NCI-H2227 treated with DMSO at 0.1 percent for 48 hours (cell line): ENCODE measurements at places on chromosomes 13 and 19.

- DNase-seq: no peak
These were observed 62.4 kb downstream of the MPHOSPH8 start for GRCh38 chr13:19695829-19696228.

GRCh38 chr19:11987405-11988281 is 22.8 kb downstream of the ZNF763 start:
- peak; percentile 88 for DNase-seq

- DNase-seq: no peak
These were observed 6.7 kb downstream of the PAN3 start for GRCh38 chr13:28145049-28145448.

- DNase-seq: no peak
These were observed 244.5 kb downstream of the DNAJC15 start for GRCh38 chr13:43267916-43268315.

DNA sequence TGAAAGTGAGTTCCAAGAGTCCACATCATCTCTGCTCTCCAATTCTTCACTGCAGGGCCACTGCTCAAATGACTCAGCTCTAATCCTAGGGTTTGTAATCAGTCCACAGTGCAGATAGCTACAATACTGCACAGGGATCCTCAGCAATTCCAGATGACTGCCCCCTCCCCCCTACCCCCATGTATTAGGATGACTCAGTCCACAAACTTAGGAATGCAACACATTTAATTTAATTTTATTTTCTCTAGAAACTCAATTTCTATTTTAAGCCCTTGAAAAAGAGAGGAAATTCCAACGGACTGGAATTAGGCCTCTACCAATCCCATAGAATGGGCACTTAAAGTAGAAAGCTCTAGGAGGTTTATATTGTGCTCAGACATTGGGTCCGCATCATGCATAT is 173.8 kb upstream of the SOX21 start:
- no peak for DNase-seq

- peak; percentile 68 for DNase-seq
These were observed 7.5 kb upstream of the ARHGEF18 start for GRCh38 chr19:7340959-7341837.

DNA sequence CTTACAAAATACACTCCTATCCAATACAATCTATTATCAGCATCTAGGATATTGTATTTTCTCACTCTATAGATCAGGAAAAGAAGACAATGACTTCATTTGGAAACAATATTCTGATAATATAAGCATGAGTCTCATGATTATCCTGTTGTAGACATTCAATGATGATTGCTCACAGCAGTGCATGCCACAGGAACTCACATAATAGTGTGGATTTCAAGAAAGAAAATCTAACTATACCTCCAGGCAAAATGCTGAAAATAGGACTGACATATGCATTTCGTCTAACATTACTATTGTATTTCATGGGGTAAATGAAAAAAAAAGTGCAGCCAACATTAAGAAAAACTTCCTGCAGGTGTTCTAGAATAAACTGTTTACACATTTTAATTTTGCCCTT is 122.6 kb downstream of the POSTN start:
- no peak for DNase-seq

- no peak for DNase-seq
These were observed 48.9 kb upstream of the URAD start for GRCh38 chr13:28037399-28037798.

GRCh38 chr13:112831196-112831595 is 137.8 kb upstream of the MCF2L start:
- DNase-seq: no peak

DNA sequence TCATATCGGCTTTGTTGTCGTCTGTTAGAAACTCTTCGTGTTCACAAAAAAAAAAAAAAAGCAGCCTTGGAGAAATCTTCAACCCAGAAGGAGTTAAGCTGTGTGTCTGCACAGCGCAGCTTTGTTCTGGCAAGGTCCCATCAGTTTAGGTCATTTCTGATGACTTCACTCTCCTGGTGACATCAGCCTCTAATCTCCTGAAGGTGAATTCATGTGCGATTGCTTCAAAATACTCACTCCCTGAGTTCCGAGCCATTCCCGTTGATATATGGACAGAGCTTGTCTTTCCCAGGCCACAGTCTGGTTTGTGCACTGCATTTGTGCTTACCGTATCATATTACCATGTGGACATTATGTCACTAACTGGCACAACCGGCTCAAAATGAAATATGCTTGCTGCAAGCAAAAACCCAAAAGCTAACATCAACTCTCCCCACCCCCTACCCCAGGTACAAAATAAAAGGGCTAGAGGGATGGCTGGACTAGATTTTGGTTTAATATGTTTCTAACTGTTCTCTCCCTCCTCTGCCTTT is 342.4 kb downstream of the KCNRG start:
- DNase-seq: no peak

DNA sequence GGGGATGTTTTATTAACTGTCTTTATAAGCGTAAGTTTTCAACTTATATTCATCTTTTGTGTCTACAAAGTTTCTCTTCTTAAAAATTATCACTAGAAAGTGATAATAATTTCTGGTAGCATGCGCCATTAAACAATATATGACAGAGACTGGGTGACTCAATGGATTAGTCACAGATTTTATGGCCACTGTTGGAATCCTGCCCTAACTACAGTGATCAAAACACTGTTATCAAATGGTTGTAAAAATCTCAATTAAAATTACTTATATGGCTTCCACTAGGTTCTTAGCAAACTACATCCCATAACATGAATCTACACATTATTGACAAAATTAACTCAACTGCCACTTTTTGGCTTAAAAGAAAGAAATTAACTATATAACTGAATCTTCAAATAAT is 350.0 kb downstream of the DACH1 start:
- no peak for DNase-seq

DNA sequence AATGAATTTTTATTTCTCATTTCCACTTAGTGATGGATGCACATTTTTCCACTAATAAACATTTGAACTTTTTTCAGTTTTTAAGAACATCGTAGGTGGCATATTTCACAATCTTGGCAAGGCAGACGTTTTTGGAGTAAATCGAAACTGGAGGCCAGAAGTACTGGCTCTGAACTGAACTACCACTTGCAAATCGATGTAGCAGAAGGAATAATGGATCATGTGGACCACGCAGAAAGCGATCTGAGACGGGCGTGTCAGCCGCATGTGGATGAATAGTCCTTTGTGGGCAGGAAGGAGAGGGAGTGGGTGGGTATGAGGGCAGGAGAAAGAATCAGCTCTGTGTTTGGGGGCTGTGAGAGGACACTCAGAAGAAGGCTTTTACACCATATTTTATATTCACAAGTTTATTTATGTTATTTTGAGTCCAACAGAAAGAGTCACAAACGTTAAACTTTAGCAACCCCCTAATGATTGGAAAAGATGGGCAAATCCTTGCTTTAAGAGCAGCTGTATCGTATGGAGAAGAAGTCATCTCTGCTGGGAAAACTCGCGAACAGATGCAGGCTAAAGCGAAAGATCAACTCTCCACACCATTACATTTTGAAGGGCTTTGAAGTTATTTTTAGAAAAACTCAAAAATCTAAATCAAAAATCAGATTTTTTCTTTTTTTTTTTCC is 90.5 kb downstream of the COL4A2 start:
- no peak for DNase-seq

- DNase-seq: no peak
These were observed 91.8 kb upstream of the CACNA1A start for GRCh38 chr19:13598098-13598497.

GRCh38 chr13:20387006-20387405 is 138.7 kb downstream of the CRYL1 start:
- DNase-seq: no peak

GRCh38 chr13:67139551-67139950 is 90.6 kb downstream of the PCDH9 start:
- peak; percentile 12 for DNase-seq

GRCh38 chr13:50724438-50724837 is 119.1 kb downstream of the DLEU7 start:
- DNase-seq: no peak

DNA sequence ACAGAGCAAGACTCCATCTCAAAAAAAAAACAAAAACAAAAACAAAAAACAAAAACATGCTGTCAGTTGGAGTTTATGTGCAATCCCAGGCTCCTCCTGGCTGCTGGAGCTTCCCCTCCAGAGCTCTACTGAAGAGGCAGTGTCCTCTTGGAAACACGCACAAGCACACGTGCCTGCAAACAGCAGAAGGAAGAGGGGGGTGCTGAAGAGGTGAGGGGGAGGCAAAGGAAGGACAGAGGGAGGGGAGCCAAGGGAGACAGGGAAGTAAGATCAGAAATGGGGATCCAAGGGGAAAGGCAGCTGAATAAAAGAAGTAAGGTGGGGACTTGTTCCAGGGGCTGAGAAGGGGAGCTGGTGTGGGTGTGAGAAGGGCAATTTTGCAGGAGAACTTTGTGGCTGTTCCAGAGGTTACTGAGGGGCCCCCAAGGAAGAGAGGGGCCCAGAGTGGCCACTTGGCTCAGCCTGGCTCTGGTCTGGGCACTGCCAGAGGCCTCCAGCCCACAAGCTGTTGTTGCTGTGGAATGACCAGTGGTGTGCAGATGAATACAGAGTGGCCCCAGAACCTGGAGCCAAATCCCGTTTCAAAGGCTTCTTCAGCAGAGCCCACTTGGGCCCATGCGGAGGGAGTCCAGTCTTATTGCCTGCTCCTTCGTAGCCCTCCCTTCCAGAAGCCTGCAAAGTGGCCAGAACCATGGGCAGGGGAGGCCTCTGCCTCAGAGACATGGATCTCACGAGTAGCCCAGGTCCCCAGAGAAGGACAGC is 34.4 kb downstream of the LYL1 start:
- no peak for DNase-seq

GRCh38 chr13:52750713-52751112 is 11.1 kb upstream of the CNMD start:
- no peak for DNase-seq

- DNase-seq: no peak
These were observed 57.8 kb downstream of the ZC3H13 start for GRCh38 chr13:45994752-45995151.

- no peak for DNase-seq
These were observed 3.0 kb downstream of the WASF3 start for GRCh38 chr13:26560456-26560855.

DNA sequence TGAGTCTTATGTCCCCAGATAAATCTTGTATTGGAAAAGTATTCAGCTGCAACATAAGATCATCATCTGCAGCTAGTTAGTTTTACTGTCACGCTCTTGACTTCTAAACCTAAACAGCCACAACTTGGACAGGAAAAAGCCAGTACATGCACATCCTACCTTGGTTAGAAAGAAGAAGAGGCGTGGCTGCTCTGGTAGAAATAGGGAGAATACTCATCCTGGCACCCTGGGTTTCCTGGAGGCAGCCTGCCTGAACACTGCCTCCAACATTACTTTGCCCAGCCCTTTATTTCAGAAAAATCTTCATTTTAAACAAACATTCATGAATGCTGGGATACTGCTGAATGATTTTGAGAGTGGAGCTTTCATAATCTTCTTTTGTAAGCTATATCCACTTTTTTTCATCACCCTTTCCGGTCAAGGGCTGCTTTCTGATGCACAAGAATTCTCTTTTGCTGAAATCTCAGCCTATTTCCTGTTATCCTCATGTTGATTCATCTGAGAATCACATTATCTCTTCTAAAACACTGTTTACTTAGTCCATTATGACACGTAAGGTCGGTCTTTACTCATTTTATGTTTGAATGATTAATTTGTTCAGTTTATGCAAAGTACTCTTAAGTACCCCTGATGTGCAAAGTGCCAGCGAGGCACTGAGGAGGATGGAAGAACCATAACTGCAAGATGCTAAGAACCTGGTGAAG is 55.2 kb downstream of the STARD13 start:
- no peak for DNase-seq

DNA sequence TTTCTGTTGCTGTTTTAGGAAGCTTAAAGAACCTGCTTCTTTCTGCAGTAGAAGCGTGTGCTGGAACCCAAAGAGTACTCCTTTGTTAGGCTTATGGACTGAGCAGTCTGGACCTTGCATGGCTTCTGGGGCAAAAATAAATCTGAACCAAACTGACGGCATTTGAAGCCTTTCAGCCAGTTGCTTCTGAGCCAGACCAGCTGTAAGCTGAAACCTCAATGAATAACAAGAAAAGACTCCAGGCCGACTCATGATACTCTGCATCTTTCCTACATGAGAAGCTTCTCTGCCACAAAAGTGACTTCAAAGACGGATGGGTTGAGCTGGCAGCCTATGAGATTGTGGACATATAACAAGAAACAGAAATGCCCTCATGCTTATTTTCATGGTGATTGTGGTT is 103.1 kb downstream of the TNFRSF19 start:
- DNase-seq: no peak

- DNase-seq: no peak
These were observed 373.5 kb downstream of the KCTD12 start for GRCh38 chr13:76512721-76513145.

DNA sequence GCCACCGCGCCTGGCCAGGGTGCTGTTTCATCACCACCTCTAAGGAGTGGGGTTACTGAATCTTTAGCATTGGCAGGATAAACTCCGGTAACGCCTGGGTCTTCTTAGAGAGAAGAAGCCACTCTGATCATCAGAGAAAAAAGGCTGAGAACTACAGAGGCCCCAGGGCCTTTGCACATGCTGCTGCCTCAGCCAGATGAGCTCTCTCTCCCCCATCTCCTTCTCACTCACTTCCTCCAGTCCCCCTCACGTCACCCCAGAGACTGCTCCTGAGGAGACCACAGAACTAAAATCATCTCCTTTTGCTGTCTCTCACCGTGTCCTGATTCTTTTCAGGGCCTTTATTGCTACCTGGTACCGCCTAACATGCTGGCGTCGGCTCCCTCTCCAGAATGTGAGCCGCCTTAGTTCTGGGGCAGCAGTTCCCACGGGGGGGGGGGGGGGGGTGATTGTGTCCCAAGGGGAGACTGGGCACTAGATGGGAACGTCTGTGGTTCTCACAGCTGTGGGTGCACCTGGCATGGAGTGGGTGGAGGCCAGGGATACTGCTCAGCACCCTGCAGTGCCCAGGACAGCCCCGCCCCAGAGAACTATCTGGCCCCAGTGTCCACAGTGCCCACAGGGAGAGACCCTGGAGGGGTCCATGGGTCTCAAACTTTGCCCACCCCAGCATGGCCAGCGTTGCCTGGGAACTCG is 5.1 kb upstream of the DIRAS1 start:
- DNase-seq: no peak

- peak; percentile 46 for DNase-seq
These were observed 86.2 kb upstream of the FRY start for GRCh38 chr13:31945202-31945961.

GRCh38 chr13:47049276-47049989 is 152.6 kb upstream of the HTR2A start:
- no peak for DNase-seq

DNA sequence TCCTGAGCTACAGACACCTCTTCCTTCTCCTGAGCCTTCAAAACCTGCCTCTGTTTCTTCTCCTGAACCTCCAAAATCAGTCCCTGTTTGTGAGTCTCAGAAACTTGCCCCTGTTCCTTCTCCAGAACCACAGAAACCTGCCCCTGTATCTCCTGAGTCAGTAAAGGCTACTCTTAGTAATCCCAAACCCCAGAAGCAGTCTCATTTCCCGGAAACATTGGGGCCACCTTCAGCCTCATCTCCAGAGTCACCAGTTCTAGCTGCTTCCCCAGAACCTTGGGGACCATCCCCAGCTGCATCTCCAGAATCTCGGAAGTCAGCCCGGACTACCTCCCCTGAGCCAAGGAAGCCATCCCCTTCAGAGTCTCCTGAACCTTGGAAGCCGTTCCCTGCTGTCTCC is 10.0 kb downstream of the CHAMP1 start:
- DNase-seq: no peak
